Non-pigmented ciliary epithelial cell (primary cell): ENCODE measurements at places on chromosomes 5 and 9.
A peak's percentile ranks its signal among the peaks of the same experiment; 100 is the strongest.

DNA sequence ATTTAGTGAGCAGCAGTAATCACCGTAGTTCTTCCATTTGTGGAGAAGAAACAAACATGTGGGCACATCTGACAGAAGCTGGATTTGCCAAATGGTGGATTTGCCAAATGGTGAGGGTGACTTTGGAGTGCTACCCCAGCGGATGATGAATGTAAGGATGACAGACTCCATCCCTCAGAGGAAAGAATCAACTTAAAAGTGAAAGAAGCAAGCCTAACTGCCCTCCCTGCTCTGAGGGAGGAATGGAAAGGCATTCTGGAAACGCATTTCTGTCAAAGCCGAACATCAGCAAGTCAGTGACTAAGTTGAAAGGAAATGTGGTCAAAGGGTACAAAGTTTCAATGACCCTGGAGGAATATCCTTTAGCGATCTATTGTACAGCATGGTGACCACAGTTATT lies 143.5 kb downstream of the GPBP1 start:
- DNase-seq = no peak

DNA sequence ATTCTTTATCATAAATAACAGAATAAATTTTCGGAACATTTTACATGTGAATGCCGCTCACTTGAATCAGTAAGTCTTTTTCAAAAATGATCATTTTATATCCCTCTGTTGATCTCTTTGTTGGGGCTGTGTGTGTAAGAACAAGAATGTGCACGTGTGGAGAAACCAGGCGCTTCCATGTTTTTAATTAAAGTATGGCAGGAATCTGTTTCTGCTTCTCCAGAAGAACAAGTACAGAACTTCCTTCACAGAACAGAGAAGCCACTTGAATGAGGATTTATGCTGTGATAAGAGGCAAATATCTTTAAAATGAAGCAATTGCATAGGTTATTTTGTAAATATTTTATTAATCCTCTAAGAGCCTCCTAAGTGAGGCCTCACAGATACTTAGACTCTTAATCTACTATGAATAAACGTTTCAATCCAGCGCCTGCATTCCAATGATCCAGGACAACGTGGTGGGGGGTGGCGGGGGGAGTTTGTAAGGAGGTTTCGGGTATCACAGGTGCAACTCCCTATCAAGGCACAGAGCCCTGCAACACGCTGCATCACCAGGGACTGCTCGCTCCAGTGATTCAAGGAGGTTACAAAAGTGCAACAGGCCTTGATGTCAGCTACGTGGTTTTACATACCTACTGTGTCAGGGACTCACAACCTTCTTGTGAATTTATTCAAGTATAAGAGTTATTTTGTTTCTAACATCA lies 409.2 kb downstream of the BNC2 start:
- DNase-seq = no peak

- no peak for DNase-seq
Observed at GRCh38 chr5:76836585-76836984, 13.2 kb upstream of the S100Z start.

- DNase-seq = no peak
Observed at GRCh38 chr5:112641515-112642110, 96.1 kb upstream of the APC start.

- DNase-seq = peak; percentile 79
Observed at GRCh38 chr9:3746296-3747275, 220.8 kb upstream of the RFX3 start.

GRCh38 chr5:94577466-94578245 lies 40.7 kb downstream of the KIAA0825 start:
- DNase-seq = no peak

DNA sequence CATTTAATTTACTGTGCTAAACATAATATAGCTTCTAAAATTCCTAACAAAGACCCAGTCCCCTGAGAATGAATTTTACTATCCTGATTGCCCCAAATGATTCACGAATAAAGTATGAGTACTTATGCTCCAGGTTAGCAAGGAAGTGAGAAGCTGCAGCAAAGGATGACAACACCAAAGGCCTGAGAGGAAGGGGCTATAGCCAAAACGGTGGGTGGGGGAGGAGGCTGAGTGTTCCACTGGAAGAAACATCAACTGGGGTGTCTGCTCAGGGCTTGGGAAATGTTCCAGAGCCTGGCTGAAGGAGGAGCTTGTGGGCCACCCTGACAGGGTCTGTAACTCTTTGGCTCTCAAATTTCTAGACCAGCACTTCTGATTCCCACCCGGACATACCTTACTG lies 157.3 kb downstream of the ADAMTS12 start:
- DNase-seq = peak; percentile 30
